ENCODE measurements at places on chromosomes 1 and 21.

DNA sequence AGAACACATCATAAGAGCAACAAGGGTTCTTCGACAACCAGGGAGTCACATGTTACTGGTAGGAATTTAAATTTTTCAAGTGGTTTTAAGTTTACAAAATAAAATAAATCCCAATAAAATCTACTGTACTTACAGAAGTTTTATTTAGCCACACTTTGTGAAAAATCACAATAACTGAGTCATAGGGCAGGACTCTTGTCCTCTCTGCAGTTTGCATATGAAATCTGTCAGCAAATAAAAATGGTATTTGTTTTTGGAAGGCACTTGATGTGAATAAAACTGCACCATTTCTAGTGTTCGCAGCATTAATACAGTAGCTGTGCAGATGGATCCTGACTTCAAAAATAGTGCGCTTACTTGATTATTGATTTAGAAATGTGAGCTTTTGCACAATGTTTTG lies 150.4 kb downstream of the LBR start:
- no peaks in the 10 kb centered on the region for H3K36me3 ChIP-seq
- H3K4me3 ChIP-seq: no peak overlapping the region
- H3K27ac ChIP-seq: no peak overlapping the region
- H3K27me3 ChIP-seq: no peaks in the 10 kb centered on the region

DNA sequence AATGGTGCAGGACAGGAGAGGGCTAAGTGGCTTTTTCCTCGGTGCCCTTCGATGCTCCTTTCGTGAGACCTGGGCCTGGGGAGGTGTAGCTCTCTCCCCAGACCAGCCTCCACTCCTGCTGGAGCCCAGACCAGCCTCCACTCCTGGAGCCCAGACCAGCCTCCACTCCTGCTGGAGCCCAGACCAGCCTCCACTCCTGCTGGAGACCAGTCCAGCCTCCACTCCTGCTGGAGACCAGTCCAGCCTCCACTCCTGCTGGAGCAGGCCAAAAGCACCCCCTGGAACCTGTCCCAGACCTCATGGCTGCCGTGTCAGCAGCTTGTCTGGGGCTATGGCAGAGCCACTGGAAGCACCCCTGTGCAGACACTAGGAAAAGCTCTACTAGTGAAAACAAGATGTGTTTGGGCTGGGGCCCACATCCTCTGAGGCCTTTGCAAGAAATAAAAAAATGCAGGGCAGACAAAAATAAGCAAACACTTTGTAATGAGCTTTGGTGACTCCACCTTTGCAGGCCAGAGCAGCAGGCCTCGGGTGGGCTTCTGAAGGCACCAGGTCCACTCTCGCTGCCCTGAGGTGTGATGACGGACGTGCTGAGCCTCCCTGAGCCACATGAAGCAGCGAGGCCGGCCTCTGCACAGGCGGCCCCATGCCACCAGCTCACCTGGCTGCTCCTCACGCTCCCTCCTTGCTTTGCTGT lies 116.0 kb upstream of the IFFO2 start:
- H3K4me1 ChIP-seq: peaks cover 37% of the 10 kb centered on the region
- peaks cover 41% of the 10 kb centered on the region for H3K27me3 ChIP-seq
- H3K4me3 ChIP-seq: no peak overlapping the region
- DNase-seq: no peak

DNA sequence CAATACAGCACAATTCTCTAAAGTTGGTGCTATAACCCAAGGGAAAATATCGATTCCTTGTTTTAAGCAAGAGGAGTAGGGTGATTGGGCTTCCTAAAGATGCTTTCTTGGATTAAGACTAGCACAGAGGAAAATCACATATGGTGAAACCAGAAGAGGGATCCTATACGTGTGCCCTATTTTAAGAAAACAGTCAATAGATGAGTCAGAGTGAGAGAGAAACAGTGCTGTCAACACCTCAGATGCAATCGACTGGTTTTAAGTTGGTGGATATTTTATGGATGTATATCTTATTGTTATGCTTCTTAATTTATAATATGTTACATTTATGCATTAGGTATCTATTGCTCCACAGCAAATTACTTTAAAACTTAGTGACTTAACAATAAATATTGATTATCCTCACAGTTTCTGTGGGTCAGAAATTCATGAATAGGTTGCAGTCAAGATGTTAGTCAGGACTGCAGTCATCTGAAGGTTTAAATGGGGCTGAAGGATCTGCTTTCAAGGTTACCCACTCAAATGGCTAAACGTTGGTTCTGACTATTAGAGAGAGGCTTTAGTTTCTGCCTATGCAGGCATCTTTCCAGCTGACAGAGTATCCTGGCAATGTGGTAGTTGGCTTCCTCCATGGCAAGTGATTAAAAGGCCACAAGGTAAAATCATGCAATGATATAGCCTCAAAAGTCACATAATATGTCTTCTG lies 61.6 kb upstream of the DEPDC1 start:
- no peaks in the 10 kb centered on the region for H3K4me1 ChIP-seq
- DNase-seq: no peak
- H3K4me3 ChIP-seq: no peak overlapping the region
- no peaks in the 10 kb centered on the region for H3K36me3 ChIP-seq
- H3K27me3 ChIP-seq: no peaks in the 10 kb centered on the region
- no peak overlapping the region for H3K27ac ChIP-seq

DNA sequence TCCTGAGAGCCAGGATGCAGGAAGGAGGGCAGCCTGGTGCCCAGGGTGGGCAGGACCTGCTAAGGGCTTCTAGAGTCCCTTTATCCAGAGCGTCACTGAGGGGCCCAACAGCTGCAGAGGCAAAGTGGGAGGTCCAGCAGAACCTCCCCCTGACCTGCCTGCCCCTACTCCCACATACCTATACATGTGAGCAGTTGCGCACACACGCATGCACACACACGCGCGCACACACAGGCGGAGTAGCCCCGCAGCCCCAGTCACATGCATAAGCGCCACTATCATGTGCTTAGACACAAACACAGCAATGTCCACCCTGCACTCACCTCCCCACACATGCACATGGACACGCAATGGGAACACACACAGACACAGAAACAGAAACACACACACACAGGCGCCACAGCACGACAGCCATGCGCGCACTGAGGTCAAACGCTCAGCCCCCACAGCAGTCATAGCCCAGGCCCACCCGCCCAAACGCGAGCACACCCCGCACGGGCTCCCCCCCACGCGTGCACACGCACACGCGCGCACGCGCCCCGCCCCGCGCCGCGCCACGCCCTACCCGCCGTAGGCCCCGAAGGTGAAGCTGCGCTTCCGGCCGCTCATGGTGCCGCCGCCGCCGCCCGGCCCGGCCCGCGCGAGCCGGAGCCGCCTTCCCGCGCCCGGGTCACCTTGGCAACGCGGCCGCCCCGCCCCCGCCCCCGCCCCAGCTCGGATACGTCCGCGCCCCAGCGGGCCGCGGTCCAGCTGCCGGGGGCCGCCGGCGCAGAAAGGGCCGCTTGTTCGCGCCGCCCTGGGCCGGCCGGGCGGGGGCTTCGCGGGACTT lies 17.7 kb downstream of the RAP1GAP start:
- peaks cover 83% of the 10 kb centered on the region for H3K27me3 ChIP-seq
- DNase-seq: peak; percentile 60
- no peak overlapping the region for H3K27ac ChIP-seq

DNA sequence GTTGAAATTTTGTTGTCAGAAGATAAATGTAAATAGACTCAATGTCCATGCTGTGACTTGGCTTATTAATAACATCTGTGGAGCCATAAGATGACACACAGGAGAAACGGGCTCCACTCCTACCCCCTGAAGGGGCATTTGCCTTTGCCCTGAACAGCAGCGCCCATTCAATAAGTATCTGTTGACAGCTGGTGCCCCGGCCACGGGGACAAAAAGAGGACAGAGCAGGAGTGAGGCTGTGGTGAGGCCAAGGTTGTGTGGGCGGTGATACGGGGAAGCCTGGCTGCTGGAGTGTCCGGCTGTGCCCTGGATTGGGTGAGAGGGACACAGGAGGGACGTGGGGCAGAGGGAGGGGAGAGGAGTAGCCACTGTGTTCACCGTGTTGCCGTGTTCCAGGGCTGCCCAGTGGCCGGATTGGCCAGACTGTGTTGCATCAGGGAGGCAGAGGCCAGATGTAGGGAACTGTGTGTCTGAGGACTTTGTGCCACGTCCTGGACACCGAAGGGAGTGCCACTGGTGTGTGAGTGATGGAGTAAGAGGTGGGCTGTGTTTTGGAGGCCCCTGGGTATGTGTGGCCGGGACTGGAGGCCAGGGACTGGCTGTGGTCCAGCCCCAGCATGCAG lies 15.1 kb downstream of the PRMT2 start:
- H3K27ac ChIP-seq: peak overlapping the region; percentile 34
- no peak overlapping the region for H3K4me3 ChIP-seq
- no peaks in the 10 kb centered on the region for H3K27me3 ChIP-seq
- H3K36me3 ChIP-seq: peaks cover 96% of the 10 kb centered on the region

DNA sequence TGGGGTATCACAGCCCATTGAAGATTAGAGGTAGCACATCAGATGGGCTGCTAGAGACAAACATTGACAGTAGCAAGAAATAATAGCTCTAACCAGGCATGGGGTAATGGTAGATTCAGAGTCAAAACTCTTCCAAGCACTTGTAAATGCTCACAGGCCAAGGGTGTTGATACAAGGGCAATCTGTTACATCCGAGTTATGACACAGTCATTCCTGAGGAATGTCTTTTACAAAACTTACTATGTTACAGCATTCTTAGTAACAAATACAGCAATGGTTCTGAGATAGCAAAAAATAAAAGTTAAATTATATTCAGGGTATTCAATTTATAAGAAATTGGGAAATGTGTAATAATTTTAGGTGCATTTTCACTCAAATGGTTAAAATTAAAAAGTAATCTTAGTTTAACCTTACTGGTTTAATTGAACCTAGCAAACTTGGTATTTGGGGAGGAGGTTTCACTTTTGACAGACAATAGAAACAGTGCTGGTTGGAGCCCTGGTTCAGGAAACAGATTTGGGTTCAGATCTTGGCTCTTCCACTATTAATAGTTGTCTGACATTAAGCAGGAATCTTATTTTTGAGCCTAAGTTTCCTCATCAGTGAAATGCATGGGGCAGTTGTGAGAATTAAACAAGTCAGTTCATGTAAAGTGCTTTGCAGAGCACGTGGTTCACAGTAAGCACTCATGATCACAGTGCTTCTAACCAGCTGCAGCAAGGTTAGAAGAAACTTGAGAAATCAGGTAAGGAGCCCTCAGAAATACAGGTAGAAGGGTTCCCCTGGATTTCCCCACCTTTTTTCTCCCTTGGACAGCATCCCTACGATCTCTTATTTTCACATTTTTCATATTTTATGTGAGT lies 4.4 kb downstream of the ST3GAL3 start:
- no peak overlapping the region for H3K4me3 ChIP-seq
- H3K27me3 ChIP-seq: no peaks in the 10 kb centered on the region
- no peak overlapping the region for H3K27ac ChIP-seq
- peaks cover 25% of the 10 kb centered on the region for H3K4me1 ChIP-seq
- H3K36me3 ChIP-seq: peaks cover 18% of the 10 kb centered on the region

GRCh38 chr1:56146449-56146848 lies 432.9 kb downstream of the PLPP3 start:
- no peaks in the 10 kb centered on the region for H3K27me3 ChIP-seq
- H3K4me3 ChIP-seq: no peak overlapping the region
- H3K36me3 ChIP-seq: no peaks in the 10 kb centered on the region

DNA sequence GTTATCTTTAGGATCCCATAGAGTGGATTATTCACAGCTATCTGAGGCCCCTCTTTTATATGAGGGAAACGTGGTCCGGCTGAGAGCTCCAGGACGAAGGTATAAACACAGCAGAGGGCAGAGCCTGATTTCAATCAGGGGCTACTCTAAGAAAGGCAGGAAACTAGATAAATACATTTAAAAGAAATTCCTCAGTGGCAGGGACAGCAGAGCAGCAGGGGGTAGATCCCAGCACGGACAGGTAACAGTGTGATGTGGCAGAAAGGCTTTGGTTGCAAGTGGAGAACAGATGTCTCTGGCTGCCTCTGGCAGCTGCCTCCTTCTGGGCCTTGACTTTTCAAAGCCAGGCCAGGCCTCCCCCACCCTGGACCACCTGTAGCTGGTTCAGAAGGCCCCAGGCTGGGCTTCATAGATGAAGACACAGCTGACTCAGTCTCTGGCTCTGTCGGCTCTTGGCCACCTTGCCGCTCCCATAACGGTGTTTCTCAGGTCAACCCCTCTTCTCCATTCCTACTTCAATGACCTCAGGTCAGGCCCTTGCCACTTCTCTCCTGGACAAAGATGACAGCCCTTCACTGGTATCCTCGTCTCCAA lies 43.8 kb downstream of the FAM78B start:
- H3K27ac ChIP-seq: peak overlapping the region; percentile 28
- H3K4me3 ChIP-seq: no peak overlapping the region
- H3K36me3 ChIP-seq: no peaks in the 10 kb centered on the region

- no peak overlapping the region for H3K27ac ChIP-seq
- no peak for DNase-seq
- H3K4me1 ChIP-seq: peaks cover 13% of the 10 kb centered on the region
- no peak overlapping the region for H3K4me3 ChIP-seq
- no peaks in the 10 kb centered on the region for H3K36me3 ChIP-seq
- H3K27me3 ChIP-seq: peaks cover 63% of the 10 kb centered on the region
Measured at GRCh38 chr1:87134061-87134460, 194.6 kb upstream of the LMO4 start.

DNA sequence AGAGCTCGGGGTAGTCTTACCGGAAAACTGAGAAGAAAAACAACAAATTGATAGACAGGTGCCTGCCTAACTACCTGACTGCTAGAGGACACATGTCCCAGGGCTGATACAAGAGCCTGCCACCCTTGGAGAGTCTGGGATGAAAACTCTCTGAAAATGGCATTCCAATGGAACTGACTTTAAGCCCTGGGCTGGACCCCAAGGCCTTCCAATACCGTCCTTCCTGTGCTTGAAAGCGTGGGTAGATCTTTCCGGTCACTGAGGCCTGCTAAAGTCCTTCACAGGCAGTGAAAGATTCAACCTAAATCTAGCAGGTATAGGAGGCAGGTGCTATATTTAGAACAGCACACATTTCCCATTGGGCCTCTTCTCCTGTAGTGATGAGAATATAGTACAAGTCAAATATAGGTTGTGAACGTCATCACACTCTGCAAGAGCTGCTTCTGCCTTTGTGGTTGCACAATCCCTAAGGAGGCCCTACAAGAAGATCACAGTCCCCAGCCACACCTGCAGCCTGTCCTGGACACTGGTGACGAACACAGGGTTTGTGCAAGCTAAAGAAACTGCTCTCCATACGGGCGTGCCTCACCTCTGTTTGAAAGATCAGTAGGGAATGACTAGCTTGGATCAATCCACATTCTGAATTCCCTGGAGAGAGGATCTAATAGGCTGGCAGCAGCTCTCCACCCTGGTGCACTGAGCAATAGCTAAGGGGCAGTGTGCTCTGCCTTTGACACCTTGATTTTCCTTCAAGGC lies 876 bp upstream of the CHML start:
- H3K36me3 ChIP-seq: peaks cover 11% of the 10 kb centered on the region
- DNase-seq: no peak
- H3K27me3 ChIP-seq: no peaks in the 10 kb centered on the region

- H3K4me1 ChIP-seq: no peaks in the 10 kb centered on the region
- no peak for DNase-seq
- no peak overlapping the region for H3K4me3 ChIP-seq
- no peaks in the 10 kb centered on the region for H3K27me3 ChIP-seq
Measured at GRCh38 chr21:32065654-32066053, 192.8 kb downstream of the HUNK start.

GRCh38 chr1:160047111-160047991 lies 15.6 kb upstream of the PIGM start:
- H3K4me1 ChIP-seq: peaks cover 14% of the 10 kb centered on the region
- peak overlapping the region; percentile 34 for H3K27ac ChIP-seq
- H3K4me3 ChIP-seq: peak overlapping the region; percentile 60
- H3K36me3 ChIP-seq: no peaks in the 10 kb centered on the region
